Activated T-cell treated with anti-CD3 and anti-CD28 coated beads for 4 hours (primary cell): ENCODE measurements at places on chromosomes 4 and X.

- DNase-seq = no peak
Observed at GRCh38 chr4:95289028-95289634, 259.6 kb downstream of the UNC5C start.

- DNase-seq = no peak
Observed at GRCh38 chr4:42296196-42296595, 101.1 kb upstream of the SHISA3 start.

GRCh38 chr4:3702561-3703221 lies 63.5 kb upstream of the ADRA2C start:
- no peak for DNase-seq

DNA sequence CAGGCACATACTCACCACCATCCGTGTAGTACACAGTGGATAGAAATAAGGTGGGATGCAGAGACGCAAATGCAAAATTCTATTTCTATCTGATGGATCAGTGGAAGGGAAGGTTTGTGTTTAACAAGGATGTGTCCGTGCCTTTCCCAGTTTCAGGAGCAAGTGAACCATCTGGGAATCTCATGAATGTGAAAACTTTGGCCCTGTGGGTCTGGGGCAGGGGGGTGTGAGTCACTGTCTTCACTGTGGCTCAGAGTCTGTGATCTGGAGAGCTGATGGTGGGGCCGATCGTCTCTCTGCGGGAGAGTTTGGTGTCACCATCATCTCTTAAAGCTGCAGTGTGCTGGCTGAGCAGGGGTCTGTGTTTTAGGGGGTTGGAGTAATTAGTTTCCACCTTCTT lies 179.3 kb upstream of the STS start:
- DNase-seq = no peak

- no peak for DNase-seq
Observed at GRCh38 chrX:155745792-155746191, 133.0 kb upstream of the TMLHE start.

- no peak for DNase-seq
Observed at GRCh38 chrX:9846631-9847030, 60.4 kb downstream of the SHROOM2 start.

DNA sequence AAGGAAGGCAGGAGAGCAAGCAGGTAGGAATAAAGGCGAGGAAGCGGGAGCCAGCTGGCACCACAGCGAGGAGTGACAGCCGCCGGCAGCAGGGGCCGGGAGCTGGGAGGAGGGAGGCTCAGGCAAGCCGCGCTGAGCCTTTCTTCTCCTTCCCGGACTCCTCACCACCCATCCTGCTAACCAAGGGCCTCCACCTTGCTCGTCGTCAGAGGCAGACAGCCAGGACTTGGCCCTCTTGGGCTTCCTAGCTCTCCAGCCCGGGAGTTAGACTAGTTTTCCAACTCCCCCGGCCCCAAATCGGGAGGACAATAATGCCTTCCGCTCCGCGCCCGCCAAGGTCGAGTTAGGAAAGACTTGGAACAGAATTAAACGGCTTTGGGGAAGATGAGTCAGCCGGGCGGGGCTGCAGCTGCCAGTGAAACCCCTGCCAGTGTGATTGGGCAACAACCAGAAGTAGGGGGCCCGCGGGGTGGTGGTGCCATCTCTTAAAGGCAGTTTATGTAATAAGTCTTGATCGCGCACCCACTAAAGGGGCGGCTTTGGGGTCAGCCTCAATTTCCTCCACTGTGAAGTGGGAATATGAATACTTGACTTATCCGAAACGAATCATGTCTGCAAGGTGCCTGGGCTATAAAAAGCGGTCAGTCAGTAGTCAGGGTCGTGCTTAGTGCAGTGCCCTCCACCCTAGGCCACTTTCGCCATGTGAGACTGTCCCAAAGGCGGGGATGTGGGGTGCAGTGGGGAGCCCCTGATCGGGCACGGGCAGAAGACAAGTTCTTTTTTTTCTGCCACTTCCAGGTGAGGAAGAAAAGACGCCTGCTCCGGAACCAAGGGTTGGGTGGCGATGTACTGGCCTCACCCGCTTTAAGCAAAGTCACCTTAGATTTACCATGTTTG lies 6.7 kb upstream of the HSD17B10 start:
- DNase-seq = no peak

DNA sequence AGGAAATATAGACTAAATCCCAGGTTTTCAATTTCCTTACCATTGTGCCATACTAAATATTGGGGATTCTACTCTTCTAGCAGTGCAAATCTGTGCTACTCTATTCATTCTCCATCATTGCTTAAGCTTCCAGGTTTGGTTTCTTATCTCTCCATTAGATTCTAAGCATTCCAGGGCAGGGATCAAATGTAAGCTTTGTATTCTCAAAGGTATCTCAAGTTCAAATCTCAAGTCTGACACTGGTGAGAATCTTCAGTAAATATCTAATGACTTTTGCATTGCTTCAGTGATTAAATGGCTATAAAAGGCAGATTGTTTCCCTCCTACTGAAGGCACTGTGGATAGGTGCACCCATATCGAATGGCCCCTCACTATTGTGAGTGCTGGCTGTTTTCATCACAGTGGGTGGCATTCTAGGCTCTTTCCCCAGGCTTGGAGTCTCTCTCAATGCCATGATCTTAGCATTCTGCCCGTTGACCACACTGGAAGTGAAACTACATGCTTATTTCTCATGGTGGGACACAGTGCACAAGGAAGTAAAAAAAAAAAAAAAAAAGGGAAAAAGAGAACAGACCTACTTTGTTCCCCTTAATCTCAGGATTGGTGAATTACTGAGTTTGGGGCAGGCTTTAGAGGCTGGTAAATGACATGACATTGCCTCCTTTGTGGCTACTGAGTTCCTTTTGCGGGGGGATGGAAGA lies 28.7 kb downstream of the FAM9C start:
- DNase-seq = no peak

- DNase-seq = no peak
Observed at GRCh38 chr4:164261831-164262230, 492.1 kb upstream of the SMIM31 start.

DNA sequence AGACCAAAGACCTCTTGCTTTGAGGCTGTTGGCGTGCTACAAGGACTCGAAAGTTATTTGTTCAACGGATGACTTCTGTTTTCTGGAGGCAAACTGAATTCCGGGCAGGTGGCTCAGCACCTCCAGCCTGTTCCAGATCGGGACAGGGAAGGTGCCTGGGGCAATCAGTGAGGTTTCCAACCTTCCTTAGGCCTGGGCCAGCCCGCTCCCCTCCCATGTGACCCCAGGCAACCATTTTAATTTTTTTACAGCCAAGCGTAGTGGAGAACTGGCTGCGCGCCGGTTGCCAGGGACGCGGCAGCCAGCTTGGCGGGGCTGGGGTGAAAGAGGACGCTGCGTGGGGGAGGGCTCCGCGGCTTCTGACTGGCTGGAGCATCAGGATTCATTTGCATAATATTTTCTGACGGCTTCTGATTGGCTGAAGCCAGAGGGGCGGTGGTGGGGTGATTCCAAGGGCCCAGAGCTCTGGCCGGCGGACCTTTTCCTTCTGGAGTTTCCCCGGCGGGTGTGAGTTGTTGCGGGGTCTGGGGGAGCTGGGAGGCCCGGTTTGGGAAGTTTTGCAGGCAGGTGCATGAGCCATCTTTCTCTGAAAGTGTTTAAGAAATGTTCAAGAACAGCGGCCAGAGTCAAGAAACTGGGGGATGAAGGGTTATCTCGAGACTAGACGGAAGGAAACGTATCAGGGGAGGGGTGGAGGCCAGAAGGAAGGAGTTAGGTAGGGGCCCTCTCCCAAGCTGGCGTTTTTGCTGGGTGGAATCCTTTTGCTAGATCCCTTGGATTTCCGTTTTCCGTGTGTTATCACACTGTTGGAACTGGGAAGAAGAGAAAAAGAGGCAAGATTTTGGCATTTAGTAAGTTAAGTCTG lies at the start of gene MID1IP1:
TSS of gene MID1IP1 (plus strand) at position 479 of the 865 bp plus-strand sequence. CDS start 3,488 bp downstream, outside the sequence.
- peak; percentile 40 for DNase-seq

DNA sequence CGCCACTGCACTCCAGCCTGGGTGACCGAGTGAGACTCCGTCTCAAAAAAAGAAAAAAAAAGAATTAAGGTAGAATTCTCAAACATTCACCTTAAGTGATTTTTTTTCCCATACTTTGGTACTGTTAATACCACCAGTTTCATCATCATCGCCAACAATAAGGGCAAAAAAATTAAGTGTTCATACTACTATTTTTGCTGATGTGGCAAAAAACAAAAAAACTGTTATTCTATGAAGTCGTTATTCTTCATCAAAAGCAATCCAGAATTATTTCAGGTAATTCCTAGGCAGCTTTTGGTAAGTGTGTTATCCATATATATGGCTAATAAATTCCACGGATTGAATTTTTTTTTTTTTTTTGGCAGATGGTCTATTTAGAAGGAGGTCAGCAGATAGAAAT lies 85.7 kb downstream of the KCNIP4 start:
- DNase-seq = no peak

DNA sequence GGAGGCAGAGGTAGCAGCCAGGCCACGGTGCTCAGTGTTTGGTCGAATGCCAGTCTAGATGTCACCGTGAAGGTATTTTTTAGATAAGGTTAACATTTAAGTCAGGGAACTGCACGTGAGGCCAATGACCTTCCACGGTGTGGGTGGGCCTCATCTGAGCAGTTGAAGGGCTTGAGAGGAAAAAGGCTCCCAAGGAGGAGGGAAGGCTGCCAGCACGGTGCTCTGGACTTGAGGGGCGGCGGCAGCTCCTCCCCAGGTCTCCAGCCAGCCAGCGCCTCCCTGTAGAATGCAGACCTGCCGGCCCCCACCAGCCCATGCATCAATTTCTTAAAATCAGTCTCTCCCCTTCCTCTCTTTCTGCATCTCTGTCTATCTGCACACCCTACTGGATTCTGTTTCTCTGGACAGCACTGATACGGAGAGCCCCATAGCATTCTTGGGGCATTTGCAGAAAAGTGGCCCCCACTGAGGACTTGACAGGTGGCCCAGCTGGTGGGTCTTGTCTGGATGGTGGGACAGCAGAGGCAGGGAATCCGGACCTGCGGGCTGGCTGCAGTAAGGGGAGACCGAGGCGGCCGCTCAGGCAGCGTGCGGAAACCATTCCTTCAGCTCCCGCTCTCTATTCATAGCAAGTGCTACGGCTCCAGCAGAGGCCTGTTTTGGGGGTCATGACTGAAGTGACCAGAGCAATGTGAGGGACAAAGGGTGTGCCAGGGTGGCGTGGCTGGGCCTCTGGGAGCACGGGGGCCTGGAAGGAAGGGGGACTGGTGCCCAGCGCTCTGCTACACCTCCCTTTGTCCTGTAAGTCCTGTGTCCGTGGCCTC lies 7.9 kb upstream of the RGS12 start:
- DNase-seq = no peak

DNA sequence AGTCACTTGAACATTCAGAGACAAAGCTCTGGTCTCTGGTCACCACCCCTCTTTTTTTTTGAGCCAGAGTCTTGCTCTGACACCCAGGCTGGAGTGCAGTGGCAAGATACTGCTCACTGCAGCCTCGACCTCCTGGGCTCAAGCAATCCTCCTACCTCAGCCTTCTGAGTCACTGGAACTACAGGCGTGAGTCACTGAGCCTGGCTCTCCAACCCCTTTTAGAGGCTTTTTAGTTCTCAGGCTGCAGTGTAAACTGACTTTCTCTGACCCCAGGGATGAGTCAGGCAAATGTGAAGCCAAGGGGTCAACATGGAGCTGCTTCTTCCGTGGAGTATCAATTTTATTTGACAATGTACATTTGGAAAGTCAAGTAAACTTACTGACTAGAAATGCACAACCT lies 229.2 kb downstream of the PTTG2 start:
- no peak for DNase-seq

DNA sequence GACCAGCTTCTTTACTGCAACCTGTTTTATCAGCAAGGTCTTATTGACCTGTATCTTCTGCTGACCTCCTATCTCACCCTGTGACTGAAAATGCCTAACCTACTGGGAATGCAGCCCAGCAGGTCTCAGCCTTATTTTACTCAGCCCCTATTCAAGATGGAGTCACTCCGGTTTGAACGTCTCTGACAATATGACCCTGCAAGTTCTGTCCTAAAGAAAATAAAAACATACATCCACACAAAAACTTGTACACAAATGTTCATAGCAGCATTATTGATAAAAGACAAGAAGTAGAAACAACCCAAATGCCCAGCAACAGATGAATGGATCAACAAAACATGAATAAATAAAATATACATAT lies 59.5 kb upstream of the FAM9C start:
- DNase-seq = no peak

DNA sequence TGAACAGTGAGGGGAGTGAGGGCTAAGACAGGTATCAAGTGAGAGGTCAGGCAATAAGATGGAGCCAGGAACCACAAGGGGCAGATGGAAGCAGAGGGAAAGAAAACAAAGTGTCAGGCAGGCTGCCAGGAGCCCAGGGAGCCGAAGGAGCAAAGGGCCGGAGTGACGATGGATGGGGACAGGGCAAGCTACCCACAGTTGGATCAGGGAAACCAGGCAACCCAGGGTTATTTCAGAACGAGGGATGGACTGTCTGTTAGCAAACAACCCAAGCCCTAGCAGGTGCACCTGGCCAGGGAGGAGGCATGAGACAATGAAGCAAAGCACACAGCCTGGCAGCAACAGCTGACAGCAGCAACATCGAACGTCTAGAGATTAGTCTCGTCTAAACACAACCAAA lies 39.2 kb downstream of the SEL1L3 start:
- no peak for DNase-seq

- DNase-seq = no peak
Observed at GRCh38 chr4:144714166-144714565, 68.2 kb downstream of the HHIP start.

DNA sequence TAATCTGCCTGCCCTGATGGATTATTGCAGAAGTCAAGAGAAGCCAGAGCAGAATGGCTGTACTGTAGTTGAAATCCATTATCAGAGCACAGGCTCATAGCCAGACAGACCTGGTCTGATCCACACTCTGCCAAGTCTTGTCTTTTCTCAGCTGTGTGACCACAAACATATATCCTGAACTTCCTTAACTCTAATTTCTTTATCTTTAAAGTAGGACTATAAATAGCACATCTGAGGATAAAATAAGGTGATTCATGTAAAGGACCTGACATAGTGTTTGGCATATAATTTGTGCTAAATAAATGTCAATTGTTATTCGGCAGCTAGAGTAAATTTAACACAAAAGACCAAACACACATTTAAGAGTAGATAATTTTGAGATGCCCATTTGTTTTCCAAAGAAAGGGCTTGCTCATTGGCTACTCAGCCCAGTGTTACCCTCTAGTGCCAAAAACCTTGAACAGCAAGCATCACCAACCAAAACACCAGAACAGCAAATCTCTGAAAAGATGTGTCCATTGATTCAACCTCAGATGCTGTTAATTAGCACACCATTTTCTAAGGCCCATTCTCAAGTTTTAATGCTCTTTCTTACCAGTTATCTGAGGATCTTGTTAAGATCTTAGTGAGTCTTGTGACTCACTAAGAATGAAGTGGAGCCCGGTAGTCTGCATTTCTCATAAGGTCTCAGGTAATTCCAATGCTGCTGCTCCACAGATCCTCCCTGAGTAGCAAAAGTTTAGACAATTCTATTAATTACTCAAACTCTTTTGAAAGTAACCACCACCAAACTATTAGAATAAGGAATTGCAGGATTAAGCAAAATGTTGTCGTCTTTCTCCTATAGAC lies 108.8 kb downstream of the HHIP start:
- no peak for DNase-seq

DNA sequence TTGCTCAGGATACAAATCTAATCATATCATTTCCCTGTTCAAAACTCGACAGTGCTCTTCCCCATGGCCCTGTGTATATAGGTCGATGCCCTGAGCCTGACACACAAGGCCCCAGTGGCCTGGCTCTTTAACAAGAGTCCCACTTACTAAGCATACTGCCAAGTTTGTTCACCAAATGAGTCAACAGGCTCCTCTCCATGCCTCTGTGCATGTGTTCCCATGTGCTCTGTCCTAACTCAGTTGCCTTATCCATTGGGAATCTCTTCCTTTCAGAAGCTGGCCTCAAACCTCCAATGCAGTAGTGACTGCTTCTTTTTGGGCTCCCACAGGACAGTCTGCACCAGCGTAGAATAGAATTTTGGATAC lies 18.9 kb upstream of the CXCR3 start:
- DNase-seq = no peak
